ENCODE measurements at places on chromosomes 1 and 21.

- no peaks in the 10 kb centered on the region for H3K27me3 ChIP-seq
- no peak overlapping the region for H3K27ac ChIP-seq
- no peaks in the 10 kb centered on the region for H3K36me3 ChIP-seq
- no peak for DNase-seq
- H3K4me1 ChIP-seq: no peaks in the 10 kb centered on the region
Observed at GRCh38 chr1:116352349-116352813, 20.7 kb upstream of the ATP1A1 start.

- no peaks in the 10 kb centered on the region for H3K4me1 ChIP-seq
- H3K36me3 ChIP-seq: no peaks in the 10 kb centered on the region
- no peak overlapping the region for H3K4me3 ChIP-seq
- no peaks in the 10 kb centered on the region for H3K27me3 ChIP-seq
- DNase-seq: no peak
Observed at GRCh38 chr1:229029879-229030235, 241.1 kb upstream of the RAB4A start.

- no peaks in the 10 kb centered on the region for H3K36me3 ChIP-seq
- peaks cover 22% of the 10 kb centered on the region for H3K27me3 ChIP-seq
- no peaks in the 10 kb centered on the region for H3K4me1 ChIP-seq
- DNase-seq: no peak
- H3K27ac ChIP-seq: no peak overlapping the region
Observed at GRCh38 chr1:3708791-3709190, 43.5 kb upstream of the CCDC27 start.

DNA sequence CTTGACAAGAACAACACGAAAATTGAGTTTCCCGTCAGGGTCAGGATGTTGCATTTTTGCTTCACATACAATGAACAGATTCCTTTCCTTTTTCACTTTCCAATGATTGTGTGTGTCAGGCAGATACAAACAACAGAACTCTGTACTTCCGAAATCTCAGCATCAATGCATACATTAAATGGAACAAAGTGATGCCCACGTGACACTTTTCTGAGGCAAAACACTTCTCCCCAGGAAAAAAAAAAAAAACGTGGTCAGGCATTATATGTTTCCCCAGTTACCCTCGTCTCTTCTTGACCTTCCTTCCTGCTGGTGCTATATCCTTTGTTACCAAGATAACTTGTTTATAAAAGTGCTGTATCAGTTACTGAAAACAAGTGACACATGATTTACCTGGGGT, 181.8 kb downstream of the ZNF281 start:
- H3K4me3 ChIP-seq: no peak overlapping the region
- H3K4me1 ChIP-seq: no peaks in the 10 kb centered on the region
- DNase-seq: no peak
- no peaks in the 10 kb centered on the region for H3K27me3 ChIP-seq
- H3K27ac ChIP-seq: no peak overlapping the region

- H3K4me1 ChIP-seq: no peaks in the 10 kb centered on the region
- H3K4me3 ChIP-seq: no peak overlapping the region
- no peak overlapping the region for H3K27ac ChIP-seq
- H3K36me3 ChIP-seq: no peaks in the 10 kb centered on the region
Observed at GRCh38 chr21:29640080-29640508, 299.7 kb downstream of the GRIK1 start.

DNA sequence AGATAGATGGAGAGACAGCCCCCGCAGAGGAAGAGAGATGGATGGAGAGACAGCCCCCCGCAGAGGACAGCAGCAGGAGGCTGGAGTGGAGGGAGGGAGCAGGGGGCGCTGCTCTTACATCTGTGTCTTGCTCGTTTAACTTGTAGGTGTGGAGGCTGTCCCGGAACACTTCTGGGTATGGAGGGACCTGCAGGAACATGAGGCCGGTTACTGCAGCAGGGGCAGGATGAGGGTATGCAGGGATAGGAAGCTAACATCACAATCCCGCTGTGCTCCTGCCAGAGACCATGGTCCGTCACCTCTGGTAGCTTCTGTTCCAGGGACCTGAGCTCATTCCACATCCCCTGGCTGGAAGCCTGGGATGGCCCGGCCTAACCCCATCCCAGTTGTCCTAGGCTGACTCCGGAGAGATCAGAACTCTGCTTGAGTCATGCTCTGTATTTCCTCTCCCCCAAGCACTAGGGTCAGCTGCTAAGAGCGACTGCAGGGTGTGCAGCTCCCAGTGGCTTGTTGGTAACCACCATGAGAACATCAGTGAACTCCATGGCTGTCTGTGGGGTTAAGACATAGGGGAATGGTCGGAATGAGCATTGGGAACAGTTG, 36.7 kb upstream of the GOLT1A start:
- no peaks in the 10 kb centered on the region for H3K4me1 ChIP-seq
- no peak overlapping the region for H3K4me3 ChIP-seq
- DNase-seq: no peak
- H3K36me3 ChIP-seq: no peaks in the 10 kb centered on the region
- H3K27ac ChIP-seq: no peak overlapping the region

DNA sequence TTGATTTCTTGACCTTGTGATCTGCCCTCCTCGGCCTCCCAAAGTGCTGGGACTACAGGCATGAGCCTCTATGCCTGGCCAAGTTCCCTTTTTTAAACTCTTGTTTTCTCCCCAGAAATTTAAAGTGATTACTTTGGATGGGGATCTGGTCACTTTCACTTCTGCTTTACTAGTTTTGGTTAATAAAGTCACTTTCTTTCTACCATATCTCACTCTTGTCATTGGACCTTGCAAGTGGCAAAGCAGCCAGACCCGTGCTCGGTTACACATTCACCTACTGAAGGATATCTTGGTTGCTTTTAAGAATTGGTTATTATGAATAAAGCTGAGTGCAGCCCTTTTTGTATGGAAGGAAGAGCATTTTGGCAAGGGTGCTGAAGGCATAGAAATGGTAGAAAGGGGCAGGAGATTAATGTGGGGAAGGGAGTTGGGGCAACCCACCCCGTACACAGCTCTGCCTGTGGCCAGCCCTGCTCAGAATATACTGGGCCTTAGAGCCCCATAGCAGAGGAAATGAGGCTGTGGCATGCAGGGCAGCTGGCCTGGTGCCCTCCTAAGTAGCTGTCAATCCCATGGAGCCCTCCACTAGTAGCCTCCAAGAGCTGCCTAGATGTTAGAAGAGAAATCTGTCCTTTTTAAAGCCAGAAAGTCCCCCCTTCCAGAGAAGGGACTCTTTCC, 40.7 kb downstream of the CD2 start:
- H3K4me1 ChIP-seq: no peaks in the 10 kb centered on the region
- no peaks in the 10 kb centered on the region for H3K36me3 ChIP-seq
- H3K4me3 ChIP-seq: no peak overlapping the region

GRCh38 chr1:108036796-108037562, 72.0 kb upstream of the VAV3 start:
- DNase-seq: no peak
- no peak overlapping the region for H3K4me3 ChIP-seq
- H3K27ac ChIP-seq: no peak overlapping the region
- no peaks in the 10 kb centered on the region for H3K36me3 ChIP-seq
- H3K27me3 ChIP-seq: no peaks in the 10 kb centered on the region

GRCh38 chr1:31010086-31010989, 55.2 kb downstream of the PUM1 start:
- no peak overlapping the region for H3K4me3 ChIP-seq
- no peak for DNase-seq
- peaks cover 10% of the 10 kb centered on the region for H3K36me3 ChIP-seq
- peaks cover 46% of the 10 kb centered on the region for H3K4me1 ChIP-seq

DNA sequence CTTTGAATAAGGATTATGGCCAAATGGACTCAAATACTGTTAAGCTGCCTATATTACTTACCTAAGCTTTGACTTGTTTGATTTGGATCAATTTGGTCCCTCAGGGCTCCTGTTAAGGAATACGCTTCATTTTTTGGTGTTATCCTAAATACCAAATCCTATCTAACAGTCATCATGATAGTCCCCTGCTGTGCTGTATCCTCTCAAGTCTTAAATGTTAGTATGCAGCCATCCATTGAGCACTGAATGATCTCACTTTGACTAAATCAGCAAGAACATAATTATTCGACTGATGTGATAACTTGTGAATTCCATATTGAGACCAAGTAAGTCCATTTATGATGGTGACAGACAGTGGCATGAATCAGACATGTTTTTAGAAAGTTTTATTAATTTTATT, 53.1 kb upstream of the ATF3 start:
- H3K4me1 ChIP-seq: no peaks in the 10 kb centered on the region
- H3K27ac ChIP-seq: no peak overlapping the region
- H3K36me3 ChIP-seq: no peaks in the 10 kb centered on the region
- no peaks in the 10 kb centered on the region for H3K27me3 ChIP-seq
- no peak overlapping the region for H3K4me3 ChIP-seq
- no peak for DNase-seq

GRCh38 chr1:151885479-151885878, 23.8 kb downstream of the THEM4 start:
- peaks cover 5% of the 10 kb centered on the region for H3K36me3 ChIP-seq
- DNase-seq: no peak
- H3K27ac ChIP-seq: no peak overlapping the region
- no peaks in the 10 kb centered on the region for H3K27me3 ChIP-seq
- H3K4me3 ChIP-seq: no peak overlapping the region

- no peaks in the 10 kb centered on the region for H3K36me3 ChIP-seq
- no peak overlapping the region for H3K4me3 ChIP-seq
- no peaks in the 10 kb centered on the region for H3K27me3 ChIP-seq
Observed at GRCh38 chr1:156703741-156704140, 1.6 kb downstream of the CRABP2 start.

DNA sequence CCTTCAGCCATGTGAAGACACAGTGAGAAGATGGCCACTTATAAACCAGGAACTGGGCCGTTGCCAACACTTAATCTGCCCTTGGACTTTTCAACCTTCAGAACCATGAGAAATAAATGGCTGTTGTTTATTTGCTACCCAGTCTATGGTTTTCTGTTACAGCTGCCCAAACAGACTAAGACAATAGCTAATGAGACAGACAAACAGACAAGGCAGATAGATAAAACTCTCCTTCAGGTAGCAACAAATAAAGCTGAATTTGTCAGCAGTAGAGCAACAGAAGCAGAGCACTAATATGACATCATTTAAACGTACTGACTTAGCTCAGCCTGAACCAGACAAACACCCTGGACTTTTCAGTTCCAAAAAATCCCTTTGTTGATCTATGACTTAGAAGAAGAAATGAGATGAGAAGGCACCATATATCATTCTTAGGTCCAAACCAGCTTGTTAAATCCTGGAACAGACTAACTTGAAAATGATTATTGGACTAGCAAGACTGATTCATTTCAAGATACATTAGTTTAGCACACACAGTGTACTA, 27.0 kb downstream of the ZZZ3 start:
- H3K27me3 ChIP-seq: no peaks in the 10 kb centered on the region
- no peaks in the 10 kb centered on the region for H3K36me3 ChIP-seq
- no peak overlapping the region for H3K4me3 ChIP-seq
- no peaks in the 10 kb centered on the region for H3K4me1 ChIP-seq
- DNase-seq: no peak

DNA sequence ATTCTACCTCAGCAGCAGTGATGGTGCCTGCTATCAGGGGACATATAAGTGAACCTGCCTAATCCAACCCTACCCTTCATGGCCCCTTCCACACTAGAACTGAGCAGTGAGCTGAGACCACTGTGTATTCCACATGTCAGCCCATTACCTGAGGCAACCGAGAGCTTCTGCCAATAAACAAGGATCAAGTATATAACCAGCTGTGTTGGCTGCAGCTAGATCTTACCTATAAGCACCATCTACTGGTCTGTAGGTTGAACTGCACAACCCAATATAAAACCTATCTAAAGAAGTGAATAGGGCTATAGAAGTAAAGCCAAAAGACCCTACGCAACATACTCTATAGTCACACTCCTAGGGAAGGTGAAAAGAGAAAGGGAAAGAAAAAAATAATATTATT, 376.9 kb downstream of the HHIPL2 start:
- no peak overlapping the region for H3K4me3 ChIP-seq
- no peak for DNase-seq
- no peaks in the 10 kb centered on the region for H3K27me3 ChIP-seq

GRCh38 chr1:44895919-44896734, 53.1 kb upstream of the PTCH2 start:
- no peak overlapping the region for H3K4me3 ChIP-seq
- no peak overlapping the region for H3K27ac ChIP-seq
- H3K4me1 ChIP-seq: no peaks in the 10 kb centered on the region
- H3K27me3 ChIP-seq: no peaks in the 10 kb centered on the region
- DNase-seq: no peak

- H3K4me3 ChIP-seq: no peak overlapping the region
- peaks cover 24% of the 10 kb centered on the region for H3K36me3 ChIP-seq
- peak; percentile 40 for DNase-seq
Observed at GRCh38 chr1:10625076-10625475, 150.3 kb downstream of the PEX14 start.

DNA sequence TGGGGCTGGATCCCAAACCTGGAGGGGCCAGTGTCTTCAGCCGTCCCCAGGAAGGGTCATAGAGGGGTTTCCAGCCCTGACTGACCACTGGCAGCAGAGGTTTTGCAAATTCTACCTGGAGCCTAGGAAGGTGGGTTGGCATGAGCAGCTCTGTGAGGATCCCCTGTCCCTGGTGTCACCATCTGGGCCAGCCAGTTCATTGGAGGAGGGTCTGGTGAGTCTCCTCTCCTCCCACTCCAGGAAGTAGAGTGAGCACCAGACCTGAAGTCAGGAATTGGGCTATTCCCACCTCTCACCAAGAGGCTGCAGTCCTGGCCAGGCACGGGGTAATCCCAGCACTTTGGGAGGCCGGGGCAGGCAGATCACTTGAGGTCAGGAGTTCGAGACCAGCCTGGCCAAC, 57.4 kb downstream of the UBIAD1 start:
- no peak overlapping the region for H3K4me3 ChIP-seq
- no peak for DNase-seq
- no peak overlapping the region for H3K27ac ChIP-seq
- H3K27me3 ChIP-seq: no peaks in the 10 kb centered on the region
- no peaks in the 10 kb centered on the region for H3K36me3 ChIP-seq

DNA sequence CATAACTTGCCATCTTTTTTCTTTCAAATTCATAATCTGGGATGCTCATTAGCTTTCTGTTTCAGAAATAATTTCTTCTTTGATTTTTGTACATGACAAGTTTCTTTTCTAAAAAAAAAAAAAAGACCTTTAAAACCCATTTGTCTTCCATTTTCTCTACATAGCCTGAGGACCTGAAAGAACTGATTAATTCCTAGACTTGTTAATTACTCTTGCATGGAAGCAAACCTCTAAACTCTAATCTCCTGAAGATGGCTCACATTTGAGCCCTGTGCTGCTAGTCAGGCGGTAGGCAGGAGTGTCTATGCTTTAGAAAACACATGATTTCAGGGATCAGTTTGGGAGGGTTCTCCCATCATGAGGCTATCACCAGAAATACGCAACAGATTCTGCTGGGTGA, 152.0 kb downstream of the KAZN start:
- H3K4me3 ChIP-seq: no peak overlapping the region
- no peak for DNase-seq
- H3K27me3 ChIP-seq: peaks cover 2% of the 10 kb centered on the region
- H3K36me3 ChIP-seq: no peaks in the 10 kb centered on the region
- peaks cover under 1% of the 10 kb centered on the region for H3K4me1 ChIP-seq

All from sigmoid colon (tissue), 7 donors.